ENCODE measurements at places on chromosomes 5 and 9.

GRCh38 chr9:99415606-99416005 lies 193.5 kb downstream of the SEC61B start:
- DNase-seq, result no peak

GRCh38 chr5:86780018-86780417 lies 162.3 kb downstream of the COX7C start:
- DNase-seq, result no peak

- no peak for DNase-seq
These were observed 79.2 kb downstream of the DPYSL3 start for GRCh38 chr5:147430628-147431027.

- no peak for DNase-seq
These were observed 87.1 kb downstream of the ADRB2 start for GRCh38 chr5:148913493-148913892.

- DNase-seq, result no peak
These were observed 23.8 kb upstream of the NPM1 start for GRCh38 chr5:171363846-171364245.

GRCh38 chr9:109507421-109507838 lies 9.3 kb upstream of the PTPN3 start:
- DNase-seq, result no peak

DNA sequence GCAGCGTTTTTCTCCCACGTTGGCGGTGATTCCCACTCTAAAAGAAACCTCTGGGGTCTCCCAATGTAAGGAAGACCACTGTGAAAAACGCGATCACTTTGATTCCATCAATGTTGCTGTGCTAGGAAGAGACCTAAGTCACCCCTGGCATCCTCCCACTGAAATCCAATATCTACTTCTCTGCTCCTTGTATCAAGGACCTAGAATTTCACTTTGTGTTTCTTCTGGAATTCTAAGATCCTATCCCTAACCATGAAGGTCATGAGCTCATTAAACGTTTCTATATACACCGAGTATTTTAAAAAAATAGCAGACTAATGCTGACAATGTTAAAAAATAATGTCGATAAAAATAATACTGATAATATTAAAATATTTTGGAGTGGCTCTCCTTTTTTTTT lies 118.8 kb upstream of the MYO10 start:
- no peak for DNase-seq

GRCh38 chr5:95347506-95348120 lies 43.6 kb upstream of the FAM81B start:
- no peak for DNase-seq

DNA sequence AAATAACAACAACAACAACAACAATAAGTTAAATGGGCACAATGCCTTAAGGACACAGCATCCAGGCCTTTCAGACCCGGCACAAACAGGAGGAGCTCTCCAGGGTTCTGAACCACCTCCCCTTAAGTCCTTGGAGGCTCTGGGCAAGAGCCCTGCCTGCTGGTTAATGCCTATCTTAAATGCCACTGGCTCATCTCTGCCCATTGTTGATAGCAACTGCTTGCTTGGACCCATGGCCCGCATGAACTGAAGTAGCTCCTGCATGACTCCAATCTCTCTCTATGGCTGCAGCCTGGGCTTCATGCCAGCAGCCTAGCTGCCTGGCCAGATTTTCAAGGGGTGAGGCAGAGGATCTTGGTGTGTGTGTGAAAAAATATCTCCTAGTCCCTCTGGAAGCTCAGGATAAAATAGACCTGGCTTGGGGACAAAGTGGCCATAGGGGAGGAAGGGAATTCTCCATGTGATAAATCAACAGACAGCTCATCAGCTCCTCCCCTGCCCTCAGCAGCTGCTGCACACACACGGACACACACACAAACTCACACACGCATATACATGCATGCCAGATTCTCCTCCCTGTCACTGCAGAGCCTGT lies 27.4 kb downstream of the FAM219A start:
- DNase-seq, result no peak

GRCh38 chr5:947626-948471 lies 55.2 kb downstream of the TRIP13 start:
- DNase-seq, result no peak

DNA sequence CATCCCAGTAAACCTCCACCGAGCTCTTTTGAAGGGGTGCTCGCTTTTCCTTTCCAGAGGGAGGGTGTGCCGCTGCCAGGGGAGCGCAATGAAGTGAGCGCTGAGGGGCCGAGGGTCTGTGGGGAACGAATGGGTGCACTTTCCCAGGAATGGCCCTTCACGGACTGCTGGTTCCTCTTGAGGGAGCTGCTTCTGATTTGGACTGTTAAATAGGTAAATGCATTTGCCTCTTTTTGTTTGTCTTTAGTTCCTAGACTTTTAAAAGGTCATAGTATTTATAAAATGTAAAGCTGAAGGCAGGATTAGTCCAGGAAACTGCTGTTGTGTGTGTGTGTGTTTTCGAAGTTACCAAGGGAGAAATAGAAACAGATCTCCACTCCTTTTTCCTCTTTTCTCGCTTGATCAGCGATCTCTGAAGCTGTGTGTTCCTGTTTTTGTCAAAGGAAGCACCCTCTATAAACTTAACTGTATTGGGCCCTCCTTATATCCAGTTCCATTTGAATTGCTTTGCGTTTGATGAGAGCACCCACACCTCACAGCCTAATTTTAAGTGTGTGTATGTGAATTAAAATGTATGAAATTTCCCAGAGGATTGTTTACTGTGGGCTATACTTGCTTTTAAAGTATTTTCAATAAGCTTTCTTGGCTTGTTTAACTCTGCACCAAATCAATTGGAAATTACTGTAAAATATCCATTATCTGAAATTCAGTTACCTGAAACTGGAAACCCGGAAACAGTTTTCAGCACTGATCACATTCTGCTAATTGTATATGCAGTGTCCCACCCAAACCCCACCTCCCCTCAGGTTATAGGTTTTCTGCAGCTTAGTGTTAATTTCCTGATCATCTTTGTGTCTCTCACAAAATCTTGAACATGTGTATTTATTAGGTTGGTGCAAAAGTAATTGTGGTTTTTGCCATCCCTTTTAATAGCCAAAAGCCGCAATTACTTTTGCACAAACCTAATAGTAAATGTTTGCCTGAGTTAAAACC lies 966 bp downstream of the SNX2 start:
- DNase-seq, result no peak

DNA sequence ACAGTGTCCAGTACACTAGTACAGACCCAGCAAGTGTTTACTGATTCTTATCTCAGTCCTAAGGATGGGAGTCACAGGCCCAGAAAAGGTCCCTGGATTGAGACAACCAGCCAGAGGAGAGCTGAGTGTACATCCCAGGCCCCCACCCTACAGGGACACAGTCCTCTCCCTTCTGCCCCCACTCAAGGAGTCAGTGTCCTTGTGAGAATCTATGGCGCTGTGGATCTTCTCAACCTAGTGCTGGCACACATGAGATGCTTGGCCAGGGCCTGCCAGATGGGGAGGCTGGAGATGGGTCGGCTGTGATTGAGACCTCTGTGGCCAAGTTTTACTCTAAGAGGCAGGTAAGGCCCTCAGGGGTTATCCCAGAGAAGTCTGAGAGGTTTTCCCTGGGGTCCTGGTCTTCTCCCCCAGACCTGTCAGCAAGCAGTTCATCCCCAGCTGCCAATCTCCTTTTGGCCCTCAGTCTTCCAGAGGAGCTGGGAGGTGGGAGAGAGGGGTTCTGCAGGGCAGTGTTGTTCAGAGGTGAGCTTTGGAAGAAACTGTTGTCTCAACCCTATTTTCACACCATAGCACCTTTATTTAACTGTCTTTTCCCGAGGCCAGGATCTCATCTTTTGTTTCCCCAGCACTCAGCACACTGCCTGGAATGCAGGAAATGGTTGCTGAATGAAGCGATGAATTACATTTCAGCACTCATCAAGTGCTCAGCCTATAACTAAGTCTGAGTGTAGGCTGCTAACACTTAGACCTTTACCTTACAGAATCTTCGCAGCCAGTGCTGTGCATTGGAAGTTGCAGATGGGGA lies 3.2 kb upstream of the NSD1 start:
- DNase-seq, result no peak

GRCh38 chr5:140202078-140202477 lies 27.1 kb downstream of the CYSTM1 start:
- DNase-seq, result no peak

DNA sequence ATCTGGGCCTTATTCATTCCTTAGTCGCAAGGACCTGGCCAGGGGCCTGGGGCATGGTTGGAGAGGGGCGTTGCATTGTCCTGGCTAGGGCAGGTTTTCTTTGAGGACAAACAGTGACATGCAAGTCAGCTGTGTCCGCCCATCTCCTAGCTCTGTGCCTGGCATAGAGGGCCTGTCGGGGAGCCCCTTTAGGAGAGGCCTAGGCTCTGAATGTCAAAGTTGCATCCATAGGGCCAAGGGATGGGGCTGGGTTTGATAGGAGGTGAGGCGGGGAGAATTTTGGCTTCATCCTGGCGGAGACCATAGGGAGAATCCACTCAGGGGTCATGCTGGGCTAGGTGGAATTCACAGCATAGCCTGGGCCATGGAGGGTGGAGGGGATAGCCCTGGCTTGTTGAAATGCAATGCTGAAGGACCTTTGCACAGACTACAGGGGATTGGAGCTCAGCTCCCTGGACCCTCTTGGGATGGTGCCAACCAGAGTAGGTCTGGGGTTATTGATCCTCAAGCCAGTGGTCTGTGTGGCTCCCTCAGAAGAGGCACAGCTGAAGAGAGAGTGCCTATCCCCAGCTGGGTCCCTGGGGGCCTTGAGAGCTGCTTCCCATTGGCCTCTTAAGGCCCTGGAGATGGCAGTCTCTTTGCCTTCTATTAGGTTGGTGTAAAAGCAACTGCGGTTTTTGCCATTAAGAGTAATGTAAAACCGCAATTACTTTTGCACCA lies 104.0 kb downstream of the RGS3 start:
- DNase-seq, result no peak

GRCh38 chr9:70470050-70471015 lies 55.9 kb upstream of the KLF9 start:
- DNase-seq, result no peak

GRCh38 chr5:113900816-113901215 lies 387.3 kb downstream of the YTHDC2 start:
- no peak for DNase-seq

- no peak for DNase-seq
These were observed 6.9 kb downstream of the CETN3 start for GRCh38 chr5:90402521-90403255.

DNA sequence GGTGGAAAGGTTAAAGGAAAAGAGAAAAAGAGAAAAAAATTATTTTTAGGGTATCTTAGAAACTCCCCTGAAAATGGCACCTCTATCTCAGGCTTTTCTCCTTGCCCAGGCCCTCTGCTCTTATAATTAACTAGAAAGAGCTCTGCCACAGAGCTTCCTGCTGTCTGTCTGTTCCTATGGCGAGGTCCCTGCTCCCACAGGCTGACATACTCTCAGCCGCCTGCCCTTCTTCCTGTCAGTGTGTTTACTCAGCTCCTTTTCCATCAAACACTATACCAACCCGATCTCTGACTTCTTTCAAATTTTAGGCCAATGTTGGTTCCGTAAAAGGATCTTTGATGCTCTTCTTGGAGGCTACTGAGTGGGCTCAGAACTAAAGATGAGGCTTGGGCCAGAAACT lies 482.6 kb downstream of the DMAC1 start:
- DNase-seq, result no peak

GRCh38 chr5:127609011-127609410 lies 39.9 kb upstream of the CTXN3 start:
- DNase-seq, result no peak

DNA sequence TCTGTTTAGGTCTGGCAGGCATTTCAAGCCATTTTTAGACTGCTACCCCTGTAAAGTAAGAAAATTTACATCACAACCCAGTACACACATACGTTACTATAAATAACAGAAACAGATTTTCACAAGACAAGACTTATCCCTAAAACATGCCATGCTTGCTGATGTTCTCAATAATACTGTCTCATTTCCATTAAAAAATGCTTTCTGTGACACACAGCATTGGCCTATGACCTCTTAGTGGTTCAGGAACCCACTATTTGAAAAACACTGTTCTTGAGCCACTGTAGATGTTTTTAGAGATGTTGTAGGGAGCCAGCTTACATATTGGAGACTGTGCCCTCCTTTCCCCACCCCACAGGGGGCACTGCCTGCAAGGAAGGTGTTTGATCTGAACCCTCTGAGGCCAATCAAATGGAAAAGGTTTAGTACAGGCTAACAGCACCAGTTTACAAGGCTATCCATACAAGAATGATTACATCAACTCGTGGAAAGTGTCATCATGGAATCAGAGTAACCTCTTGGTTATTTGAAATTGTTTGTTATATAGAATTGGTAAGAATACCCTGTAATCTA lies 30.8 kb downstream of the ZSWIM6 start:
- DNase-seq, result no peak

GRCh38 chr5:67728326-67728890 lies 487.1 kb upstream of the PIK3R1 start:
- no peak for DNase-seq

DNA sequence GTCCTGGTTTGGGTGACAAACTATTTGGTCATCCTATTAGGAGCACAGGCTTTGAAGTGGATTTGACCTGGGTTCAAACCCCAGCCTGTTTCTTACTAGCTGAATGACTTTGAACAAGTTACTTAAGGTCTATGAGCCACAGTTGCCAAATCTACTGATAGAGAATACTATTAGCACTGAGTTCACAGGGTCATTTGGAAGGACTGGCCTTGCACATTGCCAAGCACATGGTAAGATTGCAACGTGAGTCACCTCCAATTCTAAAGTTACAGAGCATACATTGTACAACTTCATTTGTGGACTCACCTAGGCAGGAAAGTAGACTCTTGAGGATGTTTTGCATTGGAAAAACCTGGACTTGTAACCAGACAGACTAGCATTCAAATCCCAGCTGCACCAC lies 38.9 kb downstream of the MFAP3 start:
- DNase-seq, result no peak

DNA sequence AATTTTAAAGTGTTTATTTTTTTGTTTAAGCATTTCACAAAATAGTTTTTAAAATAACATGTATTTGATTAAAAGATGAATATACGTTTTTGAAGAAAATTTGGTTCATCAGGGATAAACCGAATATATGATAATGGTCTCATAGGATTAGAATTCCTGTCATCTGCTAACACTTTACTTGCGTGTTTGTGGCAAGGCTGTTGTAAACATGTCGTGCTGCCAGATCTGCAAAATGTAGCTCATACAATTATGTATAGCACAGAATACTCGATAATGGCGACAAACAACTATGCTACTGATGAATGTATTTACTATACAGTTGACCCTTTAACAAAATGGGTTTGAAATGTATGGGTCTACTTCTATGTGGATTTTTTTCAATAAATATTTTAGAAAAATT lies 7.2 kb upstream of the TXNDC8 start:
- DNase-seq, result no peak

GRCh38 chr5:83360573-83360972 lies 111.0 kb upstream of the VCAN start:
- no peak for DNase-seq

- no peak for DNase-seq
These were observed 124.6 kb downstream of the ARHGAP26 start for GRCh38 chr5:142894749-142895148.

GRCh38 chr9:134225816-134226215 lies 61.5 kb upstream of the RNU6ATAC start:
- DNase-seq, result no peak

- DNase-seq, result no peak
These were observed 61.7 kb downstream of the KLF9 start for GRCh38 chr9:70352802-70353201.
